ENCODE measurements at places on chromosomes 2 and 18.

DNA sequence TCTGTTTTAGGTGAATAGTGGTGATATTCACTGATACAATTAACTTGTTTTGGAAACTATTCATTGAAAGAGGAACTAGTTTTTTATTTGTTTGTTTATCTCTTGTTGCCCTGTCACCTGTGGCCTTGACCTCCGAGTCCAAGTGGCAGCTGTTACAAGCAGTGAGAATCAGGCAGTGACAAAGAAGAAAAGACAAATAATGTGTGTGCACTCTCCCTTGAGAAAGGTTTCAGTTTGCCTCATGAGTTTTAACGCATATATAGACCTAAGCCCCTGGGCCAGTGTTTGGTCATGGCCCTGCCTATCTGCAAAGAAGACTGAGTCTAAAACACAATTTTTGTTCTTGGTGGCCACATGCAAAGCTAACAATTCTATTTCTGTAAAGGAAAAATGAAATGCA is 15.3 kb downstream of the KYNU start:
- DNase-seq = no peak

DNA sequence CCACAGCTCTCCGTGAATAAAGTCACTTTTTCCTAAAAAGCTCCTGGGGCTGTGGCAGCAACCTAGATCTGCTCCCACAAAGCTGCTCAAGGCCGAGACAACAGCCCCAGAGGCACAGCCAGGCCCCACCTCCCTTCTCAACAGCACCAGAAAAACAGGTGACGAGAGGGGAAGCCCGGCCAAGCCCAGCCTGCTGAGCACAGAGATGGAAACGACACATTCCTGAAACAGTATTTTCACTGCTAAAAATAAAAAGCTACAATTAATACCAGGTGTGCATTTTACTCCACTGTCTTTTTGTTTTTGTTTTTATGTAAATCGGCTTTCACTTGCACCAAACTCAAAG is 199.3 kb downstream of the HDAC4 start:
- DNase-seq = no peak

DNA sequence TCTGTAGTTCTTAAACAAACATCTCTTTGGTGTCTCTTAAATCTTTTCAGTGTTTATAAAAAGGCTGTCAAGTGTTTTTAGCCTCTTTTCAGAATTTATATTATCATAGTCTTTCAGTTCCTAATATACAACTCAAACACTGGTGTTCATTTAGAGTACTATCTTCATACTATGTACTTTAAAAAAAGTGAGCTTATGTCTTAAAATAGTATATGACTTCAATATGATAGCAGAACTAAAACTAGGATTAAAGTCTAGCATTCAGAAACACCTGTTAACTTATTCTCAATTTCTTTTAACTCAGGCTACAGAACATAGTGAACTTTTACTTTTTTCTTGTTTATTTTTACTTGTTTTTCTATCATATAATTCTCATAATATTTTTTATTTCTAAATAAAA is 14.7 kb upstream of the IKZF2 start:
- no peak for DNase-seq

DNA sequence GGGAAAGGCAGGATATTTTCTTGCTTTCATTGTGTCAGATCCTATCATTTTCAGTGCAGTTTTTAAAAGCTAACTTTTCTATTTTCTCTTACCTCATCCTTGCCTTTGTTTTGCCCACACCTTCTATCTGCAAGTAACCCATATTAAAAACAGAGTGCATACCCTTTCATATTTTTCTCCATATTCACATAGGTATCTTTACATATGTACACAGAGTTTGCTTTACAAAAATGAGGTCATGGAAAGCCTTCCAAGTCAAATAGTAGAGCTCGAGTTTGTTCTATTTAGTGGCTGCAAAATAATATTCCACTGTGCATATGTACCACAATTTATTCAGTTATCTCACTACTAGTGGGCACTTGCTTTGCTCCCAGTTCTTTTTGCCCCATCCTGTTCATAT is 3.9 kb upstream of the DHRS9 start:
- no peak for DNase-seq

DNA sequence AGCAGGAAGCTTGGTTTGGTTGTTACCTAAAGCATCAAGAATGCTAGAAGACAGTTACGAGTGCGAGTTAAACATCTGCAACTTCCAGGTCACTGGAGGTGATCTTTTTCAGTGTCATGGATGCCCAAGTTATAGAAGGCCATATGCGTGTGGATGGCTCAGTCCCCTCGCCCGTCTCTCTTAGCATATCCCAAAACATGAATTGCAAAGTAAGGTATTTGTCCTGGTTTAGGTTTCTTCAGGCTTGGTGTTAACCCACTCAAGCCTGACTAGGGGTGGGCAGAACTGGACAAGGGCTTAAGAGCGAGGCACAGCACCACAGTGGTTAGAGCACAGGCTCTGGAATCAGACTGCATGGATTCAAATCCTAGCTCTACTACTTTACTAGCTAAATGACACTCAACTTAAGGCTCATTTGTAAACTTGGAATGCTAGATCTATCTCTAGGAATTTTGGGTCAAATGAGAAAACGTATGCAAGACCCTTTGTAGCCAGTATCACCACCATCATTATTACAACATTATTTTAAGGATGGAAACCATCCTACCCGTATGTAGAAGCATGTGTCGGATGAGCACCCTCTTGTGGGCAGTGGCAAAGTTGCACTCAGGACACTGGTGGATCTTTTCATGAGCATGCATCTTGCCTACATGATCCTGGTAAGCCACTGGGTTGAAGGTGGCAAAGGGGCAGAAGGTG is 11.2 kb downstream of the ZNF142 start:
- DNase-seq = no peak

DNA sequence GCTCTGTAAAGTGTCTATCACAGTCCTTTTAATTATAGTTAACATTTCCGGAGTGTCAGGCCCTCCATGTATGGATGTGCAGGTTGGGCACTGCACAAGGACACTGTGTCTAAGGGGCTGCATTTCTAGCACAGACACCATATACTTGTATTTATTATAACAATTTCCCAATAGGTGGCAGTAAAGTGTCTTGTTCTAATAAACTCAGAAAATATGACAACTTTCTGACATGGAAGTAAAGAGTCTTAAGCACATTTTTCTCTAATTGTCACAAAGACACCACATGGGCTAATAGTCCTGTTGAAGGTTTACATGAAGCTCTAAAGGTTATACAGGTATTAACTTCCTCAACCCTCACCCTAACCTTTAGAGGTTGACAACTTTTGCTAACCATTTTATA is 156.6 kb downstream of the DYSF start:
- no peak for DNase-seq

GRCh38 chr2:128440666-128441340 is 122.1 kb upstream of the HS6ST1 start:
- no peak for DNase-seq

DNA sequence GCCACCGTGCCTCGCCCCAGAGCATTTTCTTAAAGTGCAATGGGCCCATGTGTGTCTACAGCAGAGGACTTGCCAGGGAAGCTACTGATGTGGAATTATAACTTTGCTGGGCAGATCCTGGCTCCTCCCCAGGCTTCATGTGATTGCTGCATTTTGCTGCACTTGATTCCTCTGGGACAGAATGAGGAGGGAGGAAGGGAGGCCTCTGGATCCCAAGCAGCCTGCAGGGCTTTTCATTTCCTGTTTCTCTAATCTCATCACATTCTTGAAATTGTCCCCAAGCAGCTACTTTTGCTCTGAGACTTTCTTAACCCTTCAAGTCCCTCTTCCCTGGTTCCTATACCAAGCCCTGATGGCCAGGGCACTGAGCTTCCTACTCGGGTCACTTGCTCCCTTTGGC is 134.4 kb upstream of the SEC11C start:
- DNase-seq = no peak

DNA sequence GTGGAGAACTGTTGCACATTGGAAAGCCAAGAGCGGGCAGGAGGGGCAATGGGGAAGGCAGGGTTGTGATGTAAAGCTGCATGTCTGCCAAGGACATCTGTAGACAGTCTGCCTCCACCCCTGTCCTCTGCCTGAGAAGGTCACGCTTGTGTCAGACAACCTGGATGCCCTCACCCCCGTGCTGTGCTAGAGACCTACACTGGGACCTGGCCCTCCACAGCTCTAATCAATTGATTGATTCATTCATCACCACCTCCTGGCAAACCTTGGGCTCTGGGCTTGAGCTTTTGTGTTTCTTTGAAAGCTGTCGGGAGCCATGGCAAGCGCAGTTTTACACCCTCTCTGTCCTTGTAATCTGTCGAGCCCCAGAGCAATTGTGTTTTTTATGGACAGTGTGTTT is 41.1 kb downstream of the MARCO start:
- DNase-seq = no peak

GRCh38 chr2:208984376-208985090 is 439.3 kb upstream of the MAP2 start:
- DNase-seq = no peak

DNA sequence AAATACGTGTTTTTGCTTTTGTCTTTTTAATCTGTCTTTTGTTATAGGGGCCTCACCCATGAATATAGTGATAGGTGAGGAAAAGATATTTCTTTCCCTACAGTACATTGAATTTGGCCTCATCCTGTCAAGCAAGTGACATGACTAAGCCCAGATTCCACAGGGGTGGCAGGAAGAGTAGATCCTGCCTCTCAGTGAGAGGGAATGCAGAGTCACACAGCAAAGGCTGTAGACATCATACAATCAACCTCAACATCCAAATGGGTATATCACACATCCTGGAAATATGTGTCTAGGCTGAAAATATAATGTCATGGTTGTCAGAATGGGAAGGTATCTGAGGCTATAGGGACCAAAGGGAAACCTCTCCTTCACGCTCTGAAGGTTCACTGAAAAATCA is 269.6 kb downstream of the CDH20 start:
- DNase-seq = no peak

DNA sequence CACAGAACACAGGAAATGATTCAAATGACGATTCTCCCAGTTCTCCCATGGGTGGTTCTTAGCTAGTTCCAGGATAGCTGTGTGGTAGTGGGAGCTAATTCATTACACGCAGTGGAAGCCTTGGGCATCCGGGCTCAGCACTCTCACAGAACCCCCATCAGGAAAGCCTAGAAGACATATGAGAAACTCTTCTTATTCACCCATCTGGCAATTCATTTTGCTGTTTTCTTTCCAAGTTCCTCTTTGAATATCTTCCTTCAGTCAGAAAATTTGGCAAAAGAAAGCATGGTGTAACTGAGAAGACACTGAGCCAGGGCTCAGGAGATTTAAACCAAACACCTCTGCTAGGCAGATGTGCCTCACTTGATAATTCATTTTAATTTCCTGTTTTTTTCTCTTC is 85.2 kb upstream of the FN1 start:
- DNase-seq = no peak

DNA sequence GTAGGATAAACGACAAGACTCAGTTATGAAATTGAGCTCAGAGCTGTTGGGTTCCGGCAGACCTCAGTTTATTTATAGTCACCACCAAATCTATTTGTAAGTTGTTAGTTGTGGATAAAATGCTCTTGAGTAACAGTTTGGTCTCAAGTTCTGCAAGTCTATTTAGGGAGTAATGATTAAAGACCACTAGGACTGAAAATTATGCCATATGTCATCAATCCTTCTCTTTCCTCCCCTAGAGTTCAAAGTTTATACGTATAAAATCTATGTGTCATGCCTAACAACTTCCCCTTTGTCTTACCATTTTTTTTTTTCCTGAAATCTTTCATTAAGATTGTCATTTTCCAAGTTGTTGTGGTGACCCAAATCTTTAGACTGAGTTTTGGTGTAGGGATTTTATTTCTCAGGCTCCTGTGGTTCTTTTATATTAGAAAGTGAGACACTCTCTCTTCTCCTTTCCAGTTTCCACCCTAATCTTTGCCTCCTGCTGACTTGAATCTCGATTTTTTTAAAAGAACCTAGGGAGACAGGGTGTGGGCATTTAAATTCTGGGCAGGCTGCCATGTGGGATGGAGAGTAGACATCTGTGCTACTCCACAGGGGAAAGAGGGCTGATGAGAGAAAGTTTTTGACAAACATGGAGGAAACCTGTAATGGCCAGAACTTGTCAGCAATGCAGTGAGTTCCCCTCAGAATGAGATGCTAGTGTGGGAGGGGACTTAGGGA is 51.0 kb downstream of the LAMA3 start:
- no peak for DNase-seq

- DNase-seq = no peak
These were observed 27.5 kb downstream of the RNF103 start for GRCh38 chr2:86596118-86596517.

- no peak for DNase-seq
These were observed 144.6 kb downstream of the CABLES1 start for GRCh38 chr18:23279931-23280330.

Measured in stimulated activated CD8-positive, alpha-beta memory T cell treated with anti-CD3 and anti-CD28 coated beads, Interleukin-7, amount 100 ng/mL, for 1 hour (primary cell).